MV-4-11 (cell line): ENCODE measurements at places on chromosomes 1 and 21.

DNA sequence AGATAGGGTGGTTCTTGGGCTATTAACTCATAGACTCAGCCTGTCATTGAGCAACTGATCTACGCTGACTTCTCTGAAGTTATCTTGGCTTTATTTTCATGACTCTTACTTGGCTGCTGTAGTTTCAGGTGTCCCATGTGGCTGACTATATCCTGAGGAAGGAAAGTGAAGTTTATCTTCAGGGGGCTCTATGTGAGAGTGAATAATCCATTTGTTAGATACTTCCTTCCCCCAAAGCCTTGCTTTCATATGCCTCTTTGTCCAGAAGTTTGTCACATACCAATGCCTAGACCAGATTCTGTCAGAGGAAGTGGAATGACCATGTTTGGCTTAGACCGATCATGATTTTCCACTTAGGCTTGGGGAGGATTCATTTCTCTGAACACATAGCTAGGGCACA lies 27.9 kb upstream of the C1orf87 start:
- DNase-seq = no peak

DNA sequence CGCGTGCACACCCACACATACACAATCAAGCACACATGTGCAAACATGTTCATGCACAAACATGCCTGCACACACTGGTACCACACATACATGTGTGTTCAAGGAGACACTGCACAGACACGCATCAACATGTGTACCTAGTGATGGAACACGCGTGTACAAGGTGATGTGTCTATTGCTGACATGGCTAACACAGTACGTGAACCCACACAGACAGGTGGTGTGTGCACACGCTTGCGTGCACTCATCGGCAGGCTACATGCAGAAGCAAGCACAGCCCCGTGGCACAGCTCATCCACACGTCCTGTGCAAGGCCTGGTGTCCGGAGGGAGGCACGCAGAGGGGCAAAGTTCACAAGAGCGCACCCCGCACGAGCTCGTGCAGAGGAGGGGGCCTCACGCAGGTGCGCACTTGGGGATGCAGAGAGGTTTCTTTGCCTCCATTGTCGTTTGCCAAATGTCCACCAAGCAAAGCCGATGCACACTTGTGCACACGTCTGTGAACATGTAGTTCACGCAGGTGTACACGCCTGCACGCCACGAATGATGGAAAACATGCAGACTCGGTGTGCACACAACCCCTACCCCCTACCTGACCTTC lies 969 bp downstream of the ACAP3 start:
- DNase-seq = no peak

GRCh38 chr1:162055062-162055461 lies 14.4 kb upstream of the NOS1AP start:
- DNase-seq = no peak

GRCh38 chr21:39014747-39015146 lies 168.5 kb downstream of the PSMG1 start:
- DNase-seq = peak; percentile 97

GRCh38 chr1:67711855-67712212 lies 26.8 kb downstream of the GADD45A start:
- DNase-seq = no peak

DNA sequence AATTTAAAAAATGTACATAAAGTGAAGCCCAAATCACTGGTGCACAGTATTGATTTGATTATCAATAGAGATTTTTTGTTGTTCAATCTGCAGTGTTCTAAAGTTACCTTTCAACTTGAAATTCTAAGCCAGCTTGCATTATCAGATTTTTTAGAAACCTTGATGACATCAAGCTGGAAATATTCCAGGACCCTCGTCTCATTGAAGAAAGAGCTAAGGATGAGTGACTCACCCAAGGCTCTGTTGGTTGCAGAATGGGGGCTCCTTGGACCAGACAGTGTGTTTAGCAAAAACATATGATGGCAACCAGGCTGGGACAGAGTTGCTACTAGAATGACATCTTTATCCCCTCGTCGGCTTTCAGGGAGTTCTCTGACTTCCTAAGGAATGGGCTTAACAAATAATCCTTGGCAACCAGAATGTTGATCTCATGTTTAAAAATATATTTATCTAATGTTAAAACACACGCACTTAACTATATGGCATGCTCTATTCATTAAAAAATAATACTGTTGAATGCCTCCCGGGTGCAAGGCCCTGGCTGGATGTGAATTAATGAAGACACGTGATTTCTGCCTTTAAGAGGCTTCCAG lies 79.7 kb downstream of the RUNX3 start:
- no peak for DNase-seq

DNA sequence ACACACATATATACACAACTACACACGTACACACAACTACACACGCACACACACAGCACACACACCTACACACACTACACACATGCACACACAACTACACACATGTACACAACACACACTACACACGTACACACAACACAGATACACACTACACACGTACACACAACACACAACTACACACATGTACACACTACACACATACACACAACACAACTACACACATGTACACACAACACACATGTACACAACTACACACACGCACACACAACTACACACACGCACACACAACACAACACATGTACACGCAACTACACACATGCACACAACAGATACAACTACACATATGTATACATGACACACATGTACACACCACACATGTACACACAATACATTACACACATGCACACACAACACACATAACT lies 318.1 kb downstream of the CAMTA1 start:
- no peak for DNase-seq
